Osteoblast (primary cell): ENCODE measurements at places on chromosomes 7 and 10. TPM values are rescaled to one million over a fixed set of nuclear protein-coding genes. Genes with fewer than 3 reads are reported as not detected.
A peak's percentile ranks its signal among the peaks of the same experiment; 100 is the strongest.

GRCh38 chr10:18229826-18230225 is 89.6 kb downstream of the CACNB2 start:
- peak; percentile 74 for DNase-seq
- peaks cover 25% of the 10 kb centered on the region for H3K4me1 ChIP-seq
- H3K36me3 ChIP-seq, result no peaks in the 10 kb centered on the region
- no peak overlapping the region for H3K4me3 ChIP-seq
- no peaks in the 10 kb centered on the region for H3K27me3 ChIP-seq
- H3K27ac ChIP-seq, result peak overlapping the region; percentile 6

- H3K36me3 ChIP-seq, result no peaks in the 10 kb centered on the region
- H3K27ac ChIP-seq, result no peak overlapping the region
- peak; percentile 45 for DNase-seq
- H3K4me3 ChIP-seq, result no peak overlapping the region
- H3K27me3 ChIP-seq, result no peaks in the 10 kb centered on the region
Measured at GRCh38 chr7:25565949-25566348, 337.7 kb upstream of the NPVF start.

- peaks cover 10% of the 10 kb centered on the region for H3K4me1 ChIP-seq
- no peak for DNase-seq
- no peak overlapping the region for H3K4me3 ChIP-seq
- H3K36me3 ChIP-seq, result peaks cover 11% of the 10 kb centered on the region
- no peak overlapping the region for H3K27ac ChIP-seq
Measured at GRCh38 chr7:93926800-93927199, 5.3 kb downstream of the GNG11 start.

Gene POLL
- total RNA-seq, result 17.1 and 18.5 TPM in 2 replicates

- peaks cover under 1% of the 10 kb centered on the region for H3K4me1 ChIP-seq
- no peak for DNase-seq
- H3K4me3 ChIP-seq, result no peak overlapping the region
- no peaks in the 10 kb centered on the region for H3K27me3 ChIP-seq
- H3K36me3 ChIP-seq, result no peaks in the 10 kb centered on the region
Measured at GRCh38 chr10:34766811-34767494, 48.1 kb downstream of the PARD3 start.

- no peak overlapping the region for H3K27ac ChIP-seq
- no peaks in the 10 kb centered on the region for H3K4me1 ChIP-seq
- no peak for DNase-seq
- no peak overlapping the region for H3K4me3 ChIP-seq
- H3K36me3 ChIP-seq, result no peaks in the 10 kb centered on the region
- H3K27me3 ChIP-seq, result no peaks in the 10 kb centered on the region
Measured at GRCh38 chr10:35523670-35524225, 81.4 kb upstream of the GJD4 start.

Gene CPEB3
- 1.1 and 1.2 TPM in 2 replicates for total RNA-seq

GRCh38 chr10:93615576-93616235 is 3.4 kb downstream of the PDE6C start:
- no peaks in the 10 kb centered on the region for H3K4me1 ChIP-seq
- no peak overlapping the region for H3K27ac ChIP-seq
- peaks cover 30% of the 10 kb centered on the region for H3K27me3 ChIP-seq
- peak; percentile 53 for DNase-seq
- no peaks in the 10 kb centered on the region for H3K36me3 ChIP-seq

- no peak for DNase-seq
- peaks cover 8% of the 10 kb centered on the region for H3K4me1 ChIP-seq
- H3K27me3 ChIP-seq, result no peaks in the 10 kb centered on the region
- no peak overlapping the region for H3K4me3 ChIP-seq
- no peaks in the 10 kb centered on the region for H3K36me3 ChIP-seq
Measured at GRCh38 chr10:122233857-122234348, 37.2 kb upstream of the BTBD16 start.

DNA sequence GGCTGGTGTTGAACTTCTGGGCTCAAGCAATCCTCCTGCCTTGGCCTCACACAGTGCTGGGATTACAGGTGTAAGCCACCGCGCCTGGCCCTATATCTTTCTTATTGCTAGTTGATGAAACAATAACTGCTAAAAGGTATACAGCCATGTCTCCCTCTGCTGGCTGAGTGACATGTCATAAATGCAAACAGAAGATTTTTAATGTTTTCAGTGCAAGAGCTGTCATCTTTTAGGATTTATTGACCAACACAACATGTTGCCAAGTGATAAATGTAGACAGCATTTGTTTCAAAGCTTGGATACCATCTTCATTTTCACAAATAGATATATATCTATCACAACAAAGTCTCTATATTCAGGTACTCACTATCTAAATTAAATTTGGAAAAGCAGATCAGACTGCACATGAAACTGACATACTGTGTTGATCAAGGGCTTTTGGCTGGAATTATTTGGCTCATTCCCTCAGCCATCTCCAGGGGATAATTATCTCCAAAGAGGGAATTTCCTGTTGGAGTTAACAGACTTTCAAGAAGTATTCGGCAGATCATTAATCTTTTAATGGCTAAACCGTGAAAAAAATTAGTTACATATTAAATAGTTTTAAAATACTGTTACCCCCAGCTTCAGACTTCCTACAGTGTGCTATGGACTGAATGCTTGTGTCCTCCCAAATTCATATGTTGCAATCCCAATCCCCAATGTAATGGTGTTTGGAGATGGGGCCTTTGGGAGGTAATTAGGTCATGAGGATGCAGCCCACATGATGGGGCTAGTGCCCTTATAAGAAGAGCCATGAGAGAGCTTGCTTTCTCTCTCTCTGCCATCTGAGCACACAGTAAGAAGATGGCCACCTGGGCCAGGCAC is 41.3 kb upstream of the SRPK2 start:
- no peaks in the 10 kb centered on the region for H3K27me3 ChIP-seq
- no peaks in the 10 kb centered on the region for H3K36me3 ChIP-seq
- H3K4me1 ChIP-seq, result peaks cover 5% of the 10 kb centered on the region

DNA sequence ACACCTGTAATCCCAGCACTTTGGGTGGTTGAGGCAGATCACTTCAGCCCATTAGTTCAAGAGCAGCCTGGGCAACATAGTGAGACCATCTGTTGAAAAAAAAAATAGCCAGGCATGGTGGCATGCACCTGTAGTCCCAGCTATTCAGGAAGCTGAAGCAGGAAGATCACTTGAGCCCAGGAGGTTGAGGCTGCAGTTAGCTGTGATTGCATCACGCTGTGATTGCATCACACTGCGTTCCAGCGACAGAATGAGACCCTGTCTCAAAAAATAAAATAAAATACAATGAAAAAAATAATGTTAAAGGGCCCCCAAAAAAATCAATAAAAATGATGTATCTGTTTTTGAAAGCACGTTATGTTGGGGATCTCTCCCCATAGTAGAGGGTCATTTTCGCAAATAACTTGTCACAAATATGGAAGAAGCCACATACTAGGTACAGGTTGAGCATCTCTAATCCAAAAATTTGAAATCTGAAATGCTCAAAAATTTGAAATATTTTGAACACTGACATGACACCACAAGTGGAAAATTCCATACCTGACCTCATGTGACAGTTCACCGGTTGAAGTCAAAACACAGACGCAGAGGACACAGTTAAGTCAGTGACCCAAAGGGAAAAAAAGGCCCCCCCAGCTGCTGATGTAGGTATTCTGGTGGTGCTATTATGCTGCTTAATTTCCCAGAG is 9.5 kb downstream of the CISD1 start:
- no peaks in the 10 kb centered on the region for H3K27me3 ChIP-seq
- no peak for DNase-seq
- H3K4me1 ChIP-seq, result peaks cover 30% of the 10 kb centered on the region

DNA sequence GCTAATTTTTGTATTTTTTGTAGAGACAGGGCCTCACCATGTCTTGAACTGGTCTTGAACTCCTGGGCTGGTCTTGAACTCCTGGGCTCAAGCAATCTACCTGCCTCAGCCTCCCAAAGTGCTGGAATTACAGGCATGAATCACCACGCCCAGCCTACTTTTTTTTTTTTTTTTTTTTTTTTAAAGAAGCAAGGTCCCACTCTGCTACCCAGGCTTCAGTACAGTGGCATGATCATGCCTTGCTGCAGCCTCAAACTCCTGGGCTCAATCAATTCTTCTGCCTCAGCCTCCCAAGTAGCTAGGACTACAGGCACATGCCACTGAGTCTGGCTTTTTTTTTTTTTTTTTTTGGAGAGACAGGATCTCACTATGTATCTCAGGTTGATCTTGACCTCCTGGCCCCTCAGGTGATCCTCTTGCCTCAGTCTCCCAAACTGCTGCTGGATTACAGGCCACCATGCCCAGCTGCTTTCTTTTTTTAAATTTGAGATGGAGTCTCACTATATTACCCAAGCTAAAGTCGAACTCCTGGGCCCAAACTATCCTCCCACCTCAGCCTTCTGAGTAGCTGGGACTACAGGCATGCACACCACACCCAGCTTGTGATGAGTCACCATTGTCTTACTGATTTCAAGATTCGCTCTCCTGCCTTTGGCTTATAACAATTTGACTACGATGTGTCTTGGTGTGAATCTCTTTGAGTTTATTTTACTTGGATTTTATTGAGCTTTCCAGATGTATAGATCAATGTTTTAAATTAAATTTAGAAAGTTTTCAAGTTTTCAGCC is 9.0 kb downstream of the RPEL1 start:
- no peaks in the 10 kb centered on the region for H3K27me3 ChIP-seq
- no peaks in the 10 kb centered on the region for H3K36me3 ChIP-seq
- no peak for DNase-seq

- H3K4me3 ChIP-seq, result no peak overlapping the region
- no peak overlapping the region for H3K27ac ChIP-seq
- H3K36me3 ChIP-seq, result no peaks in the 10 kb centered on the region
- no peaks in the 10 kb centered on the region for H3K27me3 ChIP-seq
- DNase-seq, result peak; percentile 31
Measured at GRCh38 chr10:124728830-124729661, 15.1 kb downstream of the FAM53B start.

GRCh38 chr7:135273581-135273980 is 39.9 kb downstream of the STRA8 start:
- H3K27ac ChIP-seq, result no peak overlapping the region
- DNase-seq, result no peak
- peaks cover 4% of the 10 kb centered on the region for H3K27me3 ChIP-seq
- H3K4me3 ChIP-seq, result no peak overlapping the region
- H3K36me3 ChIP-seq, result no peaks in the 10 kb centered on the region

- H3K27ac ChIP-seq, result peak overlapping the region; percentile 99
- H3K4me1 ChIP-seq, result peaks cover 53% of the 10 kb centered on the region
- no peaks in the 10 kb centered on the region for H3K36me3 ChIP-seq
- H3K4me3 ChIP-seq, result peak overlapping the region; percentile 26
- DNase-seq, result peak; percentile 84
Measured at GRCh38 chr7:17371671-17372524, 73.4 kb downstream of the AHR start.

Gene LIPM
- not detected in 2 replicates for total RNA-seq

GRCh38 chr10:51047857-51048256 is 26.4 kb upstream of the PRKG1 start:
- H3K27me3 ChIP-seq, result no peaks in the 10 kb centered on the region
- no peaks in the 10 kb centered on the region for H3K4me1 ChIP-seq
- DNase-seq, result no peak
- H3K27ac ChIP-seq, result no peak overlapping the region
- no peak overlapping the region for H3K4me3 ChIP-seq

GRCh38 chr7:9876053-9876452 is 1097.6 kb upstream of the PHF14 start:
- no peak overlapping the region for H3K4me3 ChIP-seq
- no peak overlapping the region for H3K27ac ChIP-seq
- no peaks in the 10 kb centered on the region for H3K36me3 ChIP-seq
- DNase-seq, result no peak
- H3K27me3 ChIP-seq, result no peaks in the 10 kb centered on the region

GRCh38 chr7:130351791-130352090 is 7.1 kb downstream of the CPA5 start:
- no peaks in the 10 kb centered on the region for H3K36me3 ChIP-seq
- H3K4me1 ChIP-seq, result peaks cover 24% of the 10 kb centered on the region
- no peaks in the 10 kb centered on the region for H3K27me3 ChIP-seq
- H3K4me3 ChIP-seq, result no peak overlapping the region
- DNase-seq, result no peak

DNA sequence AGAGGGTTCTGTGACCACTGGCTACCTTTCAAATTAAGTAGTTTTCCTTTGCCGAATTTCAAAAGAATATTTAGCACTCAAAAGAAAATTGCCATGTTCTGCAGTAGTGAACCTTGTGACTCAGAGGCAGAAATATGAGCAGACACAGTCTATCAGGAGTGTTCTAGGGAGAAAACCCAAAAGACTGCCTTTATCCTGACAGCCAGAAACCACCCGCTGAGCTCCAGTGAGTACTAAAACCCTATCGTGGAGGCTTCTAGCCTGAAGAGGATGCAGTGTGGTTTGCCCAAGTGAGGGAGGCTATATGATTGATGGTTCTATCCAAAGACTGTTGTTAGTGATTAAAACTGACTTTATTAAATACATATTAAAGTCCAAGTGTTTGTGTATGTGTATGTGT is 21.9 kb downstream of the CHRM2 start:
- no peaks in the 10 kb centered on the region for H3K4me1 ChIP-seq
- H3K4me3 ChIP-seq, result no peak overlapping the region

DNA sequence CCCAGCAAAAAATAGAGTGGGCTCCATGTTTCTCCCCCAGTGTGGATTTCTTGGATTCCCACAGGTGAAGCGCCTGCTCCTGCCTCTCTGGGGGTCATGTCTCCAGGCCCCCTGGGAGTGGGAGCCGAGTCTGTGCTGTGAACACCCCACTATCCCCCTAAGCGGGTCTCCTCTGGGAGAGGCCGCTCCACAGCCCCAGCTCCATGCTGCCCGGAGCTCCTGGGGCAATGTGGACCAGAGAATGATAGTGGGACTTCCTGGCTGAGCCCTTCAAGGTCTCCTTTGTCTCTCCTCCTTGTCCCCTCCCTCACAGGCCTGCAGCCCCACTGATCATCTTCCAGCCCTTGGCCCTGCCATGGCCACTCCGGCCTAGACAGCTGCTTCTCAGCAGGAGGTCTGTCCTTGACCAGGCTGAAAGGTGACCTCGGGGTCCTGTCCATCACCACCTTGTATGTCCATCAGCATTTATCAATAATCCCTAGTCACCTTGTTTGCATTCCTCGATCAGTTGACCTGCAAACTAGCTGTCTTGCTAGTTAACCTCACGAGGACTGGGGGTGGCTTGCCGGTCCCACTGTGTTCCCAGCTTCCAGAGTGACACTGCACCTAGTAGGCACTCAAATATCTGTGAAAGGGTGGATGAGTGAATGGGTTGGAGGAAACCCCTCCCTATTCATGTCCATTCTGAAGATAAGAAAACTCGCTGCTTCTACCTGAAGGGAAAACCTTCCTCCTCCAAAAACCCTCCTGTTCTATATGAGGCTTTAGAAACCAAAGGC is 776 bp upstream of the CALML3 start:
- no peaks in the 10 kb centered on the region for H3K27me3 ChIP-seq
- no peak overlapping the region for H3K27ac ChIP-seq
- no peak for DNase-seq

- no peak overlapping the region for H3K4me3 ChIP-seq
- H3K4me1 ChIP-seq, result peaks cover 31% of the 10 kb centered on the region
- no peak for DNase-seq
- no peak overlapping the region for H3K27ac ChIP-seq
- no peaks in the 10 kb centered on the region for H3K36me3 ChIP-seq
Measured at GRCh38 chr10:74433993-74434392, 283.0 kb downstream of the ADK start.

Gene TRIM56
- 13.8 and 14.7 TPM in 2 replicates for total RNA-seq

Gene CYP3A7
- not detected in 2 replicates for total RNA-seq

Gene KCNIP2
- total RNA-seq, result 0.88 and 1.4 TPM in 2 replicates

Gene HYAL4
- total RNA-seq, result not detected in 2 replicates
